ENCODE measurements at places on chromosomes 13 and 19.
A peak's percentile ranks its signal among the peaks of the same experiment; 100 is the strongest.

GRCh38 chr13:46796129-46796514 lies 839 bp downstream of the ESD start:
- DNase-seq, result no peak

- no peak for DNase-seq
Observed at GRCh38 chr13:40376867-40377535, 289.4 kb downstream of the FOXO1 start.

DNA sequence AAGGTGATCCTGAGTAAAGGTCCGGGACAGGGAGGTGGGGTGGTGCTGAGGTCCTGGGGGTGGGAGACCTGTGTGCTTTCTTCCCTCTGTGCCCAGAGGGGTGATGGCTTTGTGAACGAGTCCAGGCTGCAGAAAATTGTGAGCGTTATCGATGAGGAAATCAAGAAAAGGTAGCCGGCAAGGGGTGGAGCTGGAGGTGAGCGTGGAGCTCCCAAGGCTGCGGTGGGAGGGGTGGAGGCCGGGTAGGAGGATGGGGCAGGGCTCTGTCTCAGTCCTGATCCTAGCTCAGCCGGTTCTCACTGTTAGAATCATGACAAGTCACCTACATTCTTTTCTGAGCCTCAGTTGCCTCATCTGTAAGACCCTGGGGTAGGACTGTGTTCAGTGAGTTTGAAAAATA lies 4.0 kb downstream of the SELENOV start:
- DNase-seq, result no peak

DNA sequence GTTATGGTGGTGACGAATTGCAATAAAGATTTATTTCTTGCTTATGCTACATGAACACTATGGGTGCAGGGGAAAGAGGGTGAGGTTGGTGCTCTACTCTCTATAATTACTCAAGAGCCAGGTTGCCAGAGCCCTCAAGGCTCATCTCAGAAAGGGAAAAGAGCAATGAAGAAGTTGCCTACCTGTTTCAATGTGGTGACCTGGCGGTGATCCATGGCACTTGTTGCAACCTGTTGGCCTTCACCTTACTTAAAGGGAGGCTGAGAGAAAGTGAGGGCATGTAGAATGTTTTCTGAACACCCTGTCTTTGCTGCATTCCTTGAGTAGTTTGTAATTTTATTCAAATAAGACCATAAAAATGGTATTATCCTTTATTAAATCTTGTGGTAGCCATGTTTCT lies 394.4 kb downstream of the GPC6 start:
- no peak for DNase-seq

DNA sequence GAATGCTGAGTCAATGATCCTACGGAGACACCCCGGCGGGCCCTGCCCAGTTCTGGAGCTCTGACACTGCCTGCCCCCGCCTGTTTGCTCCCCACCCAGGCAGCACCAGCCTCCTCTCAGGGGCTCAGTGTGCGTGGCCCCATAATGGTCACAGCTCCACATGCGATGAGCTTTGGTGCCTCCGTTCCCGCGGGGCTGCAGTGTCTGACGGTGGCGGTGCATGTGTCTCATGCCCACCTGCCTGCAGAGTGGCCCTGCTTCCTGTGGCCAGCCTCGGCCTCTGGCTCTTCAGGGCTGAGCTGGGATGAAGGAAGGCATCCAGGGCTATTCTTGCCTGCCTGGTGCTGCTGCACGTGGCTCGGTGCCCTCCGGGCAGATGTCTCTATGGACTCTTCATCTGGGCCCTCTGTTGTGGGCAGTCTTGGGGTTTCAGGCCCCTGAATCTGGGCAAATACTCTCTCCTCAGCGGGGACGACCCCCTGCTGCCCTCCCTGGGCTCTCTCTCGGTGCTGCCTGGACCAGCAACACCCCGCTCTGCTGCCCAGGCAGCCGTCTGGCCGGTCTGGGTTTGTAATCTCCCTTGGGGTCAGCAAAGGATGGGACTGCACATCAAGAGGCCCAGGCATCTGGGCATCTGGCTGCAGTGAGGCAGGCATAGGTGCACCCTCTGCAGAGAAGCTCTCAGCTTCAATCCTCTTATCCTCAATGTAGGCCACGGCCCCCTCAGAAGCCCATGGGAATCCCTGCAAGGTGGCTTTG lies 19.3 kb upstream of the TMEM255B start:
- DNase-seq, result no peak

DNA sequence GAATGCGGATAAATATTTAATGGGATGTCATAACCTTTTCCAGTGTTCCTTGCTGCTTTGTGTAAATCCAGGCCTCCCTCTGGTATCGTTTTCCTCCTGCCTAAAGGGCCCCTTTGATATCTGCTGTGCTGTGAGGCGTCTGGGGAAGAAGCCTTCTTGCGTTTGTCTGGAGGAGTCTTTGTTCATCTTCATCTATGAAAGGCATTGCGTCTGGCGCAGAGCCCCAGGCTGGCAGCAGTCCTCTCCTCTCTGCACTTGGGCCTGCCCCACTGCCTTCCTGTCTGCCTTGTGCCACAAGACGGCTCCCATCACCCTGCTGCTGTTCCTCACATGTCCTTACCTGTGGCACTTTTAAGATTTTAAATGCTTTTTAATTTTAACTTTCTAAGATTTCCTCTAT lies 9.8 kb downstream of the PROZ start:
- no peak for DNase-seq

DNA sequence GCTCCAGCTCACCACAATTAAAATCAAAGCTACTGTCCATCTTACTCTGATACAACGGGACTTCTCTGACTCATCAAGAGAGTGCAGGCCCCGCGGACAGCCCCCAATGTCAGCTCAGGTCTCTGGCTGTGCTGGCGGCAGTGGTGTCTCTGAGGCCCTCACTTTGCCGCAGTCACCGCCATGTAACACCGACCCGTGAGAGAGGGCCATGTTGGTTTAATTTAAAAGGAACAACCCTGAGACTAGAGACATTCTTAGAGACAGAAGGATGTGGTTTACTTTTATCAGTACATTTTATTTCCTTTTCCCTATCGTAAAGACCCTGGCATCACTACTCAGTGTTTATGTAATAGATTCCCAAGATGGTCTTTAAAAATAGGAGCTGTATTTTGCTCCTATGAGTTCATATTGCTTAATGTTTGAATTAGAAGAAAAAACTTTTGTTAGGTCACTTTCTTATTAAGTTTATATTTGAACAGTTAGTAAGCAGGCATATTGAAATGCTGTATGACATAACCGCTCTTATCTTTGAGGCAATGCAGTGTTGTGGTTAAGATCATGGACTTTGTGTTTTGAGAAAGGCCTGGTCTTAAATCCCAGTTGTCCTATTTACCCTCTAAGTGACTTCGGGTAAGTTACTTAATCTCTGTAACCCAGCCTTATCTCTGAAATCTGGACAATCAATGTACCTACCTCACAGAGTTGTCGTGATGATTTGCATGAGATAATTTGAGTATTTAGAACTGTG lies 23.4 kb downstream of the DGKH start:
- peak; percentile 11 for DNase-seq

All from fibroblast of skin of back (primary cell).